GM23248 (cell line): ENCODE measurements at places on chromosomes 2 and 18.

DNA sequence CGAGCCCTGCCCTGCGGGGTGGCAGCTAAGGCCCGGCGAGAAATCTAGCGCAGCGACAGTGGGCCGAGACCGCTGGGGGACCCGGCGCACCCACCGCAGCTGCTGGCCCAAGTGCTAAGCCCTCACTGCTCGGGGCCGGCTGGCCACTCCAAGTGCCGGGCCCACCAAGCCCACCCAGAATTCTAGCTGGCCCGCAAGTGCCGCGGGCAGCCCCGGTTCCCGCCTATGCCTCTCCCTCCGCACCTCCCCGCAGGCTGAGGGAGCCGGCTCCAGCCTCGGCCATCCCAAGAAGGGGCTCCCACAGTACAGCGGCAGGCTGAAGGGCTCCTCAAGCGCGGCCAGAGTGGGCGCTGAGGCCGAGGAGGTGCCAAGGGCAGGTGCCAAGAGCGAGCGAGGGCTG is 55.2 kb upstream of the RND3 start:
- no peak for DNase-seq

GRCh38 chr2:88753833-88754584 is 62.5 kb downstream of the RPIA start:
- no peak for DNase-seq

GRCh38 chr2:186496401-186496800 is 10.3 kb downstream of the ZC3H15 start:
- DNase-seq: no peak

GRCh38 chr2:159549234-159549633 is 67.1 kb downstream of the BAZ2B start:
- peak; percentile 5 for DNase-seq

GRCh38 chr2:225076125-225076524 is 33.9 kb upstream of the DOCK10 start:
- DNase-seq: peak; percentile 73

DNA sequence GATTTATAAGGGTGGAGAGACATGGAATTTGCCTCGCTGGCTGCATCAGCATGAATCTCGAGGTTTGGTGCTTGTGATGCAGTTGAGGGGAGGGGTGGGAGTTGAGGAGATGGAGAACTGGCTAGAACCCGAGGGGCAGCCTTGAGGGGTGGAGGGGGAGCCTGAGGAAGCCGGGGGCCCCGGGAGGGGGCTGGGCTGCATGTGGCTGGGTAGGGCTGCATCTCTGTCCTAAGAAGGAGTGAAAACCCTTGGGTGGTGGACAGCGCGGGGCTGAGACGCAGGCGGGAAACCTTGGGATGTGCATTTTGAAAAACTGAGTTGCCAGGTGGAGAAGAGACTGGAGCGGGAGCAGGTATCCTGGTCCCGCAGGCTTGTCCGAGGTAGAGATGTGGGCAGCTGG is 64.2 kb downstream of the SNTG2 start:
- no peak for DNase-seq

- no peak for DNase-seq
These were observed 23.6 kb upstream of the KCNG2 start for GRCh38 chr18:79774111-79774510.

DNA sequence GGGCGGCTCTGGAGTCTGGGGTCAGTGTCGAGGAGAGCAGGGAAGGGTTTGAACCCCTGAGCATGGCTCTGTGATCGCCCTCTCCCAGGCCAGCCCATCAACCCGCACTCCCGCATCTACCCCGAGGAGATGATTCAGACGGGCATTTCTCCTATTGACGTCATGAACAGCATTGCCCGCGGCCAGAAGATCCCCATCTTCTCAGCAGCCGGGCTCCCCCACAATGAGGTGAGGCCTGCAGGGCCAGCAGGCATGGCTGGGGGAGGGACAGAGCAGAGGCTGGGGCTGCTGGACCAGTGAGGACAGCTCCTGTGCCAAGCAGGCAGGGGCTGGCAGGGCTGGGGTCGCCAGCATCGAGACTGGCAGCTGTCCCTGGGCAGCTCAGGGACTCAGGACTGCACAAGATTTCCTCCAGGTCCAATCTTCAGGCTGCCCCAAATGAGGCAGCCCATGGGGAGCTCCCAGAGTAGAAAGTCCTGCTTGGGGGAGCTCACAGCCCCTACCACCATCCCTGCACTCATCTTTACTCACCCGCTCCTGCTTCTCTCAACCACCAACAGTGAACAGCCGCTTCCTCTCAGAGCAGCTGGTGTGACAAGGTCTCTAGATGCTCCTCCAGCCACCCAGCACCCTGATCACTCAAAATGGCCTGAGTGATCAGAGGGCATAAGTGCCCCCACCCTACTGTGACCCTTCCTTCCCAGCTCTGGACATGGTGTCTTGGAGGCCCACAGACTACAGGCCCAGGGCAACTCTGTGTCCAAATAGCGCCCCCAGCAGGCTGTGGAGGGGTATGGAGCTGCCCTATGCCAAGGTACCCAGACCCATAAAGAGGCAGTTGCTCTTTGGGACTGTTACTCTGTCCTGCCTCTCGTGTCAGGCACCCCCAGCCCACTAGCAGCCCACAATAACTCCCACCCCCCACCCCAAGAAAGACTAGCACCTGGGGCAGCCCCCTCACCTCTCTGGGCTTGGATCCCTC is 18.3 kb upstream of the ANKRD53 start:
- DNase-seq: no peak

DNA sequence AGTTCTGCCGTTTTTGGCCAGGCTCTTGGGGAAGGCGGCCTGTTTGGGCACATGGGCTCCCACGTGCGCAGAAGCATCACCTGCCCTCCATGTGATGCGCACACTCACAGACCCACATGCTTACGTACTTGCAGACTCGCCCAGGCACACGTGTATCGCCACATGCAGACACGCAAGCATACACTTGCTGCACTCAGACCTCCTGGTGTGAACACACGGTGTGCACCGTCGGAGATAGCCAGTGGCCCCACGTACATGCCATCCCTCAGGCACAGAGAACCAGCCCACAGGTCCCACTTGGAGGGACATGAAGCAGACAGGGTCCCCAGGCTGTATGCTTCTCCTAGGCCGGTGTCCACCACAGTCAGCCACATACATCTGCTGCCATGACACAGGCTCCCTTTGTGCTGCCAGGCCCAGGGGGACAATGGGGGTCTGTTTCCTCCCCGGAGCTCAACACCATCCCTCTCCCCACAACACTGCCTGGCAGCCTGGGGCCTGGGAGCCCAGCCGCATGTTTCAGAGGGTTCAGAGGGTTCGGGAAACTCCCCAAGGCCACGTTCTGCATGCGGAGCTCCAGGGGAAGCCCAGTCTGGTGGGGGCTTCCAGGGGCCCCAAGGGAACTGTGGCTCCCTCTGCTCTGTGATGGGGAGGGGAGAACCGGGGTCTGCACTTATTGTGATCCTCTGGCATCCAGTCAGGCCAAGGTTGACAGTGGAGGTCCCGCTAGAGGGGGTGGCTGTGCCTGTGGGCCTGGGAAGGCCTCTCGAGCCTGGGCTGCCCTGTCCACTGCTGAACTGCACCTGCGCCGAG is 208.1 kb upstream of the HAAO start:
- DNase-seq: no peak
